ENCODE measurements at places on chromosomes 1 and 21.

DNA sequence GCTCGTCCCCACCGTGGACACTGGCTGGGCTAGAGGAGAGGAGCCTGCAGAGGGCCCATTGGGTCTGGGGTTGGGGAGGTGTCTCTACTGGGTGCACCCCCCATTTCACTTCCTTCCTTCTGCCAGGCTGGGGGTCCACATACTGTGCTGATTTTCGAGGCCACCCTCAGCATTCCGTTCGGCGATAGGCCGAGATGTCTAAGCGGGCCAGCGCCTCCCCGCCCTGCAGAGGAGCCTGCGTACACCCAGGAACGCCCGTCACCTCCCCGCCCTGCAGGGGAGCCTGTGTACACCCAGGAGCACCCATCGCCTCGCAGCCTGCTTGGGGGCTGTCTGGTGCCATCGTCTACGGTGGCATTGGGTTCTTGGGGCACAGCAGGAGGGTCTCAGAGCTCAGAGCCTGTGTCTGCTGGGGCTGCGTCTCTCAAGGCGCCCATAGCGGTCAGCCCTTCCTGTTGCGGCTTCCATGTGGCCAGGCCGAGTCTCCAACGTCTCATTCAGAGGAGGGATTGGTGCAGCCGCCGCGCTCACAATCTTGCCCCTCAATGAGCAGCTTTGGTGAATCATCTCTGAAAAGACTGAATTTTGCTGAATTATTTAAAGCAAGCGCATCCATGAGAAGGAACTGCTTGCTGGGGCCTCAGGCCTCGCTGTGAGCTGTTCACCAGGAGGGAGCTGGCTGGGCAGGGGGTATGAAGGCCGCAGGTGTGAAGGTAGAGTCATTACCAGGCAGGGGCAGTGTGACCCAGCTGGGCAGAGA is 30.7 kb upstream of the AGPAT3 start:
- no peak for DNase-seq

GRCh38 chr21:35045542-35046262 is 3.4 kb downstream of the RUNX1 start:
- no peak for DNase-seq

- no peak for DNase-seq
Measured at GRCh38 chr1:209570743-209571142, 12.8 kb upstream of the CAMK1G start.

DNA sequence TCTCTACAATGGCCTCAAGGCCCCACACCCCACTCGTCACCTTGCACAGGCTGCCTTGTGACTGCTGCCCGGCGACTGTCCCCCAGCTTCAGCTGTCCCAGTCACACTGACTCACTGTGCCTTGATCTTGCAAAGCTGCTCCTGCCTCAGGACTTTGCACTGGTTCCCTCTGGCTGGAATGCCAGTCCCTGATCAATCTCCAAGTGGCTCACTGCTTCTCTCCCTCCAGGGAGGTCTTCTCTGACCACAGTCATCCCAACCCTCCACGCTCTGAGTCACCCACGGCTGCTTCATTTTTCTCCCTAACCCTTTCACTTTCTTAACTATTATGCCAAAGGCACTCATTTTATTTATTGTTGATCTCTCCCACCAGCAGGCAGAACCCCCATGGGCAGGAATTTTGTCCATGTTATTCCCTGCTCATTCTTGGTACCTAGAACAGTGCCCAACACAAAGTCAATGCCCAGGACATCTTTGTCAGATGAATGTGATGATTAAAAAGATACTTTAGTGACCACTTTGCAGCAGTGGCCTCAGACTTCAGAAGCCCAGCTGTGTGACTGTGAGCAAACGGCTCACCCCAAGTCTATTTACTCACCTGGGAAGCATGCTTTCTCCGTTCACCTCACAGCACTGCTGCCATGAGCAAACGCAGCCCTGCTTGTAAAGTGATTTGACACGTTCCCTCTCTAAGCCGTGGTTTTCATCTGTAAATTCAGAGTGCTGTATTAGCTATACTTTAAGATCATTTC is 53.4 kb downstream of the ZBTB18 start:
- no peak for DNase-seq

DNA sequence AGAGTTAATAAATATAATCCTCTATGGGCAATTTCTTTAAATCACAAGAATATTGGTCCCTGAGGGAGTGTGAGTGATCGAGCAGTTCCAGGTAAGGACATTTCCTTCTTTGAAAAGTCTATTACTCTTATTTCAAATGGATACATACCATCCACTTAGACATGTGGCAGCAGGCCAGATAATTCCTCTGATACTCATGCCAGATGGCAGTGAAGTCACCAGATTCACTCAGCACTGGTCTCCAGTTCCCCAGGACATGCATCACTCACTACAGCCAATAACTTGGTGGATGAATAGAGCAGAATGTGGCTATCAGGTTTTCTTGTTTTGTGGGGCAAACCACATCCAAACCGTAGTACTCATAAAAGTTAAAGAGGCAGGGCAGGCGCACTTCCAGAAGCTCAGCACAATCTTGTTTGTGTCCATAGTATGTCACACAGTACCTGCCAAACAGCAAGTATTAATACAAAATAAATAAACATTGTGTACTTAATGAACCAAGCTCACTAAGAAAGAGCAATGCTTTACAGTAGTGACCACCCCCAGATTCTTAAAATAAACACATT is 74.2 kb upstream of the CD53 start:
- DNase-seq = no peak

DNA sequence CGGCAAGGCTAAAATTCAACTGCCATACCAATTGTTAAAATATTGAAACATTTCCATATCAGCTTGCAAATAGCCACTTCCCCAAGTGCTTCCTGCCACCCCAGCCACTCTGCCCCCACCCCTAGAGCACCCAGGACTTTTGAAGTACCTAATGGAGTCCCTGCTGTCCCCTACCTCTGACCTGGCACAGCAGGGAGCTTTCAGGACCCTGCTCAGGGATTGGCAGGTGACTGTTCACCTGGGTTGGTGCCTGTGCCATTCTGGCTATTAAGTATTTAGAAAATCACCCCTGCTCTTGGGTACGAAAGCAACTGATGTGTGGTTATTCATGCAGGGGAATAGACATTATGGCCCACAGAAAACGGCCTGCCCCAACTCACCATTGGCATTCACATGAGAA is 9.1 kb upstream of the HPCAL4 start:
- no peak for DNase-seq

- no peak for DNase-seq
Measured at GRCh38 chr1:52672946-52673345, 25.2 kb downstream of the COA7 start.

DNA sequence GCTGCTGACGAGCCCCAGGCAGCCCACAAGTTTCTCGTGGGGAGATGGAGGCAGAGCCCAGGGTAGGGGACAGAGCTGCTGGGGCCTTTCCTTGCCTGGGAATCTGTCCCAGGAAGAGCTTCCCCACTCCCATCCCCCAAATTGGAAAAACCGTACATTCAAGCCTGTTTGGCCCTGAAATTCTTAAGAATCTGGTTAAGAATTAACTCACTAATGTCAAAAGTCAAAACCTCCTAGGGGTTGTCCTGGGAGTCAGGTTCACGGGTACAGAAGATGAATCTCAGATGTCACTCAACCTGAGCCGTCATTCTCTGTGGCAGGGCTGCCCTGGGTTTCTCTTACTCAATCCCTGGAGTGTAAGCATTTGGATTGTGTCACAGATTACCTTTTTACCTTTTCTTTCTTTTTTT is 8.4 kb downstream of the C1orf115 start:
- DNase-seq = no peak

DNA sequence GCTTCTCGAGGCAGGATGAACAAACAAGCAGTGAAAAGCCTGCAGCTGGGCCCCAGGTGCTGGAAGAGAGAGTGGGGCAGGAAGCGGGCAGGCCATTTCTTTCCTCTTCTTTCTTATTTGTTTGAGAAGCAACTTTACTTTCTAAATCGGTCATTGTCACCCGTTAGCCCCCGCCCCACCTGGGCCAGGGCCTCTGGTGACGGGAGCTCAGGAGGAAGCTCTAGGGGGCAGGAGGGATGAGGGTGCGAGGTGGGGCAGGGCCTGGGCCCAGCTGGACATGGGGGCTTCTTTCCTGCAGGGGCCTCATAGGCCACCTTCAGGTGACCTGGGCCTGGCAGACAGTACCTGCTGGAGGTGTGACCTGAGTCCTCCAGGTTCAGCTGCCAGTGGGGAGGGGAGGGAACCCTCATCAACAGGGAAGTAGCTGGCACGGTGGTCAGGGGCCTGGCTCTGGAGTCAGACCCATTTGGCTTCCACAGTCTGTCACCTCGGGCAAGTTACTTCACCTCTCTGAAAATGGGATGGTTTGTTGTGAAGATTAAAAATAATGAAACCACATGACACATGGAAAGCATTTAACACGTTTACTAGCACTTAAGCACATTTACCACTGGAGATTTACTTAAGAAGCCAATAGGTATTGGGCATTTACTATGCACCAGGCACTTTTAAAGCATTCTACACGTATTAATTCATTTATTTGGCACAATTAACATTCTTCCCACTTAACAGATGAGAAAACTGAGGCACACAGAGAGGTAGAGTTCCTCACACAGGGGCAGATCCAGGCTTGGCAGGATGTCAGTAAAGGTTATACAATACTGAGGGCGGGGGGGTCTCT is 54.1 kb upstream of the ID3 start:
- peak; percentile 96 for DNase-seq

DNA sequence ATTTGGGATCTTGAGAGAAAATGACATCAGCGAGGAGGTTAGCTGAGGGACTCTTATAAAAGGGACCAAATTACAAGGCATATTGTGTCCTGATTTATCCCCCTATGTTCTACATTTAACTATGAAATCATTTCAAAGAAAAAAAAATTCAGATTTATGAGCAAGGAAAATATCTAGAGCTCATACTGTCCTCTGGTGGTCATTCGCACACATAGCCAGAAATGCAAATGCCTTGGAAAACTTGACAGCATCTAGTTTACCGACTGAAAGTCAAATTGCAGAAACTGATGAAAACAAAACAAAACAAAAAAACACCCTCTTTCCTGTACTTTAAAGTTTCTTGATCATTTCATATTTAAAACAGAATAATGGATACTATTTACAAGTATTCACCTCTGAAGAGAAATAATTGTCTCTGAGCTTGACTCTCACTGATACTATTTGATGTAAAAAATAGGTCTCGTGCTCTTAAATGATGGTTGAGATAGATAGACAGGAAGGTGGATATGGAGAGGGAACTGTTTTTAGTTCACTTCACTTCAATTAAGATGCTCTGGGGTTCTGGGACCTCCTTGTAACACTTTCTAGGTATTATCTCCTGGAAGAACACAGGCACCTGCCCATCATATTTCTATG is 253.8 kb downstream of the PCP4 start:
- DNase-seq = peak; percentile 15

DNA sequence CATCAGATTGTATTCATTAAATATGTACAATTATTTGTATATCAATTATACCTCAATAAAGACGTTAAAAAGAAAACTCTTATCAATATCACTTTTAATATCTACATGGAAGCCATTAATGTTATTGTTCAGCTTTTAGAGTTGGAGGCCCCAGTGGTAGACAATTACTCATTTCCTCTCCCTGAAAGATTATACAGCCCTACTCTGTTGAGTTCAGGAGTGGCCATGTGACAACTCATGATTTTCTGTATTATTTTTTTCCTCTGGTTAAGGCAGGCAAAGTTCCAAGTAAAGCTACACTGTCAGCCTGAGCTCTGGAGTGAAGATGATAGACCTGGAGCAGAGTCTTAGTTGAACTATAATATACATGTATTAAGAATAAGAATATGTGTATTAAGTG is 247.9 kb upstream of the B3GALT2 start:
- DNase-seq = no peak

- DNase-seq = no peak
Measured at GRCh38 chr1:207179036-207179435, 75.0 kb downstream of the C4BPA start.

- DNase-seq = no peak
Measured at GRCh38 chr1:31643976-31644559, 608 bp downstream of the PEF1 start.

GRCh38 chr1:227726924-227727599 is 8.0 kb downstream of the JMJD4 start:
- no peak for DNase-seq

DNA sequence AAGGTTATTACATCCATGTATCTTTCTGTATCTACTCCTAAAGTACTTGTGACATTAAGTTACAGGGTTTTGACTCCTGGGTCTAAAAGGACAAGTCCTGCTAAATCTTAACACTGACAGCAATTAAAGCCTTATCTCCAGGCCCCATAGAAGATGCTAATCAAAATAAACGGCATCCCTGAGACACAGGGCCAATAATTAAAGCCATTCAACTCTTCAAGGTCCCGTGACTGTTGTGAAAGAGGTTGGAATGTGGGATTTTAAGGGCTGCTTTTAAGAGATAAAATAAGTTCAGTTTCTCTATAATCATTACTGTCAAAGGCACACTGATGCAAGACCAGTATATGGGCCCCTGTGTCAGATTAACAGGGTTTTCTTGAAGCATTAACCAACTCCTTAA is 8.3 kb downstream of the DNAI4 start:
- DNase-seq = no peak

DNA sequence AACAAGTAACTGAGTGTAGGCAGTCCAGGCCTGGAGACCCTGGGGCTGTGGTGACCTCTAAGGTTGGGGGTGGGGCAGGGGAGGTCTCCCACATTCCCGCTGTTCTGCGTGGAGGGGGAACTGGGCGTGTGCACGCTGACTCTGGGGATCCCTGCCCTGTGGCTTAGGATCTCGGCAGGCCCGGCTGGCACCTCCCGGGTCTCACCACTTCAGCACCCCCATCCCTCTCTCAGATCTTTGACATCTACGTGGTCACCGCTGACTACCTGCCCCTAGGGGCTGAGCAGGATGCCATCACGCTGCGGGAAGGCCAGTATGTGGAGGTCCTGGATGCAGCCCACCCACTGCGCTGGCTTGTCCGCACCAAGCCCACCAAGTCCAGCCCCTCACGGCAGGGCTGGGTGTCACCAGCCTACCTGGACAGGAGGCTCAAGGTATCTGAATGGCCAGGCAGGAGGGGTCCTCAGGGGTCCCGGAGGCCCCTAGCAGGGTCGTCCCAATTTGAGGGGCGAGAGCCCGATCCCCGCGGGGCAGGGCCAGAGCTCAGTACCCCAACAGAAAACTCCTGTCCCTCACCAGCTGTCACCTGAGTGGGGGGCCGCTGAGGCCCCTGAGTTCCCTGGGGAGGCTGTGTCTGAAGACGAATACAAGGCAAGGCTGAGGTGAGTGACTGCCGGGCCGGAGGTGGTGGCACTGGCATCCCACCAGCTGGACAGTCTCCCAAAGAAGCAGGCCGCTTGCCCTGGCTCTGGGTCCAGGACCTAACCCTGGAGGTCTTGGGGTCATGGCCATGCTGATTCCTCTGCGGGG is 68.7 kb downstream of the TRIM11 start:
- DNase-seq = no peak

- no peak for DNase-seq
Measured at GRCh38 chr21:33155005-33155404, 74.7 kb upstream of the IFNAR2 start.
